ENCODE measurements at places on chromosomes 6 and 20.

- DNase-seq = no peak
Observed at GRCh38 chr20:39103732-39104131, 141.6 kb downstream of the DHX35 start.

GRCh38 chr20:45423700-45424099 lies 7.8 kb downstream of the PIGT start:
- DNase-seq = no peak

DNA sequence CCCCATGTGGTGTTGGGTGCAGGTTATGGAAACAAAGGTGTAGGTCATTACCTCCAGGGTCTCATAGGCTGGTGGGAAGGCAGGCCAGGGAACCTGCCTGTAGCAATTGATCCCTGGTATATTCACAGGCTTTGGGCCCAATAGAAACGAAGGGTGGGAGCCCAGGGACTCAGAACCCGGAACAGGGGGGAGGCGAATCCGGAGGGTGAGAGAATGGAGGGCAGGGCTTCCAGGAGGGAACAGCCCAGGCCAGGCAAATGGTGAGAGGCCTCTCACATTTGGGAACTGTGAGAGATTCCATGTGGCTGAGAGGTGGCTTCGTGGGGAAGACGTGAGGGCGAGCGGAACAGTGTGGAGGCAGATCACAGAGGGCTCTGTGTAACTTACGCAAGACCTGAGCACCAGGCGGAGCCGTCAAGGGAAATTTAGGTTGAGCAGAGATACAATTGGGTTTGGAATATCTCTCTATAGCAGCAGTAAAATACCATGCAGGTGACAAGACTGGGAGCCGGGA lies 267.1 kb downstream of the ERMARD start:
- DNase-seq = no peak

- DNase-seq = no peak
Observed at GRCh38 chr20:53247468-53248103, 275.4 kb downstream of the TSHZ2 start.

DNA sequence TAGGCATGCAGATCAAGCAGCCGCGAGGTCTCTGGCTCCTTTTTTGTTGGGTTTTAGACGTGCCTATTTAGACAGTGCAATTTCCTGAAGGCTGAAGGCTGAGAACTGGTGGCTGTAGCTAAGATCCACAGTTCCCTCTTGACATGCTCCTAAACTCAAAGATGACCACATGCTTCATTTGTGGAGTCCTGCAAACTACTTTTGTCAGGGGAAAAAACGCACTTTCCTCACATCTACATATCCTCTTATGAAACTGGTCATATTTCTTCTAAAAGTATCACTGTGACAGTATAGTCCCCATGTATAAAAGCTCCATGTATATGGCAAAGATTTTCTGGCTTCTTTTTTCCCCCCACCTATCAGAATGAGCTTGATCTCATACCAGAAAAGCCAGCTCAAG lies 30.7 kb downstream of the LYRM4 start:
- no peak for DNase-seq

GRCh38 chr6:5142915-5143314 lies 57.8 kb downstream of the PPP1R3G start:
- DNase-seq = no peak

- no peak for DNase-seq
Observed at GRCh38 chr20:49281059-49281912, 3.4 kb upstream of the ZNFX1 start.
